ENCODE measurements at places on chromosomes 7 and 10. TPM values are rescaled to one million over a fixed set of nuclear protein-coding genes. Genes with fewer than 3 reads are reported as not detected.

The NOBOX gene
- total RNA-seq: not detected

The CCL24 gene
- not detected for total RNA-seq

The PURB gene
- 22.1 TPM for total RNA-seq

The SKIDA1 gene
- total RNA-seq: 11.8 TPM

The TNS3 gene
- total RNA-seq: 28.3 TPM

The PPP1R17 gene
- total RNA-seq: 2.6 TPM

GRCh38 chr7:47586925-47587324 is 5.0 kb upstream of the TNS3 start:
- peak; percentile 20 for DNase-seq

GRCh38 chr10:77675347-77675746 is 37.7 kb upstream of the KCNMA1 start:
- no peak for DNase-seq

- DNase-seq: peak; percentile 40
Observed at GRCh38 chr7:129375141-129375938, 58.9 kb upstream of the STRIP2 start.
